ENCODE measurements at places on chromosomes 12 and 14.
A peak's percentile ranks its signal among the peaks of the same experiment; 100 is the strongest.

DNA sequence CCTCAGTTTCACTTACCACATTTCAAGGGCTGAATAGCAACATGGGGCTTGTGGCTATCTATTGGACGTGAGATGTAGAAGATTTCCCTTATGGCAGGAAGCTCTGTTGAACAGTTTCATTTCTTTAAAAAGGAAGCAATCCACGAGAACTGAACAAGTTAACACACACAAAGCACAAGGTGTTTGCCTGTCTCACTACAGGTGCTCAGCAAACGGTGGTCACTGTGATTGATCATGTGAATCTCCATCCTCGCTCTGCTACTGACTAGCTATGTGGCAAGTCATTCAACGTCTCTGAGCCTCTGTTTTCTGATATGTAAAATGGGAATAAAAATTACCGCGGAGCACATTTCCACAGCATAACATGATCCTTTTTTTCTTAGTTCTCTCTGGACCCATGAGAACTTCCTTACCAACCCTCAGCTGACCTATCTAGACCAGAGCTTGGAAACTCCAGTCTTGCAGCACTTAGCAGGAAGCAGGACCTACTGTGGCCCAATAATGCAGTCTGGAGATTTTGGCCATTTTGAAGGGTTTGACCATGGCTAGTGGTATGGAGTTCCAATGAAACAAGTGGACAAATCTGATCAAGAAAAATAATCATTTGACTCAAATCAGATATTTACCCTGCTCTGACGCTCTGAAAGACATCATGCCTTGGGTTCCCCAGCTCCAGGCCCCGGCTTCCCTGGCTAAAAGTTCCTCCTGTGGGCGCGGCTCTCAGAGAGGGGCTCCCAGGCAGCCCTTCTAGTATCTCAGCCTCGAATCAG, 278.8 kb downstream of the ZFP36L1 start:
- no peak for DNase-seq

DNA sequence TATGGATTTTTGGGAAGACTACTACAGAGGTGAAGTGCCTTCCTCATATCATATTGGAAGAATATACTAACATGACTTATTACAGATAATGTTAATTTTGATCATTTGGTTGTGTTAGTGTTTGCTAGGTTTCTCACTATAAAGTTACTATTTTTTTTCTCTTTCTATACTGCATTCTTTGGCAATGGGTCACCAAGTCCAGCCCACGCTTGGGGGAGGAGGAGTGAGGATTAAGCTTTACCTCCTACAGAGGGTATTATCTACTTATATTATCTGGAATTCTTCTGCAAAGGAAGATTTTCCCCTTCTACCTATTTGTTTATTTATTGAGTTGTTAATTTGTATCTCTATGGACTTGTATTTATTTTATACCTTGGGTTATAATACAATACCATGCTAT, 31.5 kb downstream of the SCN8A start:
- peak; percentile 80 for DNase-seq

DNA sequence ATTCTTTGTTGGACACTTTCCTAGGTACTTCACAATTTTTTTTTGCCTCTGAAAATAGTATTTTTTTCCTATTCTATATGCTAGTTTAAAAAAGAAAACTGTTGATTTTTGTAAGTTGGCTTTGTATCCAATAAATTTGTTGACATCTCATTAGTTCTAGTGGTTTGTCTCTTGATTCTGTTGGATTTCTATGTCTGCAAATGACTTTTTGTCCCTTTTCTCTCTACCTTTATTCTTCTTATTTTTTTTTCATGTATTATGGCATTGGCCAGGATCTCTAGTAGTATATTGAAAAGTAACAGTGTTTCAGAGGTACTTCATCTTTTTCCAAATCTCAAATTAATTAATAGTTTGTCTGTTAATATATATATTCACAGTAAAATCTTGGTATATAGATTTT, 59.1 kb upstream of the TSPAN11 start:
- DNase-seq: no peak

DNA sequence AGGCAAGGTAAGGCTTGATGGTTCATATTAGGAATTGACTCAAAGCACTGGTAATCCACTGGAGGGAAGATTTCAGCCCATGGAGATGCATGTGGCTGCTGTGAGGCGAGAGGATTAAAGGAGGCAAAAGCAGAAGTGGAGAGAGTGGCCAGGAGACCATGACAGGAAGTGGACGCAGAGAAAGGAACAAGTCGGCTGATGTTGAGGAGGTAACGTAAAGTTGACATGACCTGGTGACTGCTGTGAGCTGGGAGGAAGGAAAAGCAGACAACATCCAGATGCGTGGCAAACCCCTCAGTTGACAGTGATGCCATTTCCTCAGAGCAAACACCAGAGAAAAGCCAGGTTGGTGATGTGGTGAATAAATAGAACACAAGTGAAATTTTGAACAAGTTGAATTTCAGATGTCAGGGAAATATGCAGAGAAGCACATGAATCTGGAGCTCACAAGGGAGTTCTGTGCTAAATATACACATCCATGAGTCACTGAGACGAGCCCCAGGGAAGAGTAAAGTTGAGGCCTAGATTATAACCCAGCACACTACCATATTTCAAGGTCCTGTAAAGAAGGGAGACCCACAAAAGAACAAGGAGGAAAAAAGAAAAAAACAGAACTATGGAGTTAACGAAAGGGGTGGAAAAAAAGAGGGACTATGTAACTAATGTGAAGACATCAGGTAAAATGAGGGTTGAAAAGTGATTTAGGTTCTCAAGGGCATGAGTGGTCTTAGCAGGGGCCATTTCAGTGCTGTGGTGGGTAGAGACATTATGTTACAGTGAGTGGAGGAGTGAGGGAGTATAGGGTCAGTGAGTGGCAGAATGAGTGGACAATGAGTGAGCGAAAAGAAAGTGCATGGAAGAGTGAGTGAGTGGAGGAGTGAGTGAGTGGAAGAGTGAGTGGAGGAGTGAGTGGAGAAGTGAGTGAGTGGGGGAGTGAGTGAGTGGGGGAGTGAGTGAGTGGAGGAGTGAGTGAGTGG, 61.6 kb upstream of the GZMB start:
- DNase-seq: no peak

GRCh38 chr14:59096303-59096702, 92.2 kb upstream of the DAAM1 start:
- no peak for DNase-seq

GRCh38 chr14:102231476-102232347, 73.3 kb downstream of the MOK start:
- DNase-seq: no peak

DNA sequence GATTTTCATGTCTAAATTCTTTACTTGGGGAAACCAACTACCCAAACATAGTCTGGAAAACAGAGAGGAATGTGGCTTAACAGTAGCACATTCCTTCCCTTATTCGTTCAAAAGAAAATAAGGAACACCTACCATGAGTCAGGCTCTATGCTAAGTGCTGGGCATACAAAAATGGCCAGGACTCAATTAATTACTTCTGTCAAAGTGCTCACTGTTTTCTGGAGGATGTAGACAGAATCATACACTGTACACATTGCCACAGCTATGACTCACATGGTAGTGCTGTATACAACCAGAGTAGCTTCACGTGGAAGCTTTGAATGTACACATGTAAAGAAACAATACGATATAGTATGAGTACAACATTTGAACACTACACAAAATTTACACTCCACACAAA, 50.1 kb downstream of the SLC25A21 start:
- DNase-seq: peak; percentile 62

DNA sequence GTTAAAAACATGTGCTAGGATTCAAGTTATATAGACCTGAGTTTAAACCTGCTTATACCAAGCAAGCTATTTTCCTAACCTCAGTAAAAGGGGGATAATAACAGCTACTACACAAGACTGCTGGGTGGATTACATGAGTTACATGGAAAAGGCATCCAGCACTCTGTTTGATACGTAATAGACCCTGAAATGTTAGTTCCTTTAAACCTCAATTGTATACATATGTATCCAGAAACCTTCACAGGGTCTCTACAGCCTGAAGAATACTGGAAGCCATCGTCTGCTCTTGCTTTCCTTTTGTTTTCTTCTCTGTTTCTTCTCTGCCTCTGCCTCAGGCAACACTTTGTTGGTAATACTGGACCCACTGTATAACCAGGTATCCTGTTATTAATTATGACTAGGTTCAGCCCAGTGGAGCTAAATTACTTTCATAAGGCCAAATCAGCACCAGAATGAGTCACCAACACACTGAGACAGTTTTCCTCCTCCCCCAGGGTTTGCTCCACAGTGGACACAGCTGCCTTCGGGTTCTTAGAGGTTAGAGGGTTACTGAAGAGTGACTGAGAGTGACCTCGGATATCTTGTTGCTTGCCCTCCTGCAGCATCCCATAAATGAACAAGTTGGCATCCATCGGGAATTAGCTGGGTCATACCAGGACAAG, 127.1 kb downstream of the CAPZA3 start:
- DNase-seq: peak; percentile 90

GRCh38 chr14:75333606-75334548, 55.2 kb downstream of the FOS start:
- DNase-seq: peak; percentile 42

Data from GM23248 (cell line).